Lower leg skin (tissue), 4 donors: ENCODE measurements at places on chromosomes 11 and 22. TPM values are rescaled to one million over a fixed set of nuclear protein-coding genes. Genes with fewer than 3 reads are reported as not detected.

GRCh38 chr11:46676436-46677158 lies 23.8 kb downstream of the ARHGAP1 start:
- no peak for DNase-seq

DNA sequence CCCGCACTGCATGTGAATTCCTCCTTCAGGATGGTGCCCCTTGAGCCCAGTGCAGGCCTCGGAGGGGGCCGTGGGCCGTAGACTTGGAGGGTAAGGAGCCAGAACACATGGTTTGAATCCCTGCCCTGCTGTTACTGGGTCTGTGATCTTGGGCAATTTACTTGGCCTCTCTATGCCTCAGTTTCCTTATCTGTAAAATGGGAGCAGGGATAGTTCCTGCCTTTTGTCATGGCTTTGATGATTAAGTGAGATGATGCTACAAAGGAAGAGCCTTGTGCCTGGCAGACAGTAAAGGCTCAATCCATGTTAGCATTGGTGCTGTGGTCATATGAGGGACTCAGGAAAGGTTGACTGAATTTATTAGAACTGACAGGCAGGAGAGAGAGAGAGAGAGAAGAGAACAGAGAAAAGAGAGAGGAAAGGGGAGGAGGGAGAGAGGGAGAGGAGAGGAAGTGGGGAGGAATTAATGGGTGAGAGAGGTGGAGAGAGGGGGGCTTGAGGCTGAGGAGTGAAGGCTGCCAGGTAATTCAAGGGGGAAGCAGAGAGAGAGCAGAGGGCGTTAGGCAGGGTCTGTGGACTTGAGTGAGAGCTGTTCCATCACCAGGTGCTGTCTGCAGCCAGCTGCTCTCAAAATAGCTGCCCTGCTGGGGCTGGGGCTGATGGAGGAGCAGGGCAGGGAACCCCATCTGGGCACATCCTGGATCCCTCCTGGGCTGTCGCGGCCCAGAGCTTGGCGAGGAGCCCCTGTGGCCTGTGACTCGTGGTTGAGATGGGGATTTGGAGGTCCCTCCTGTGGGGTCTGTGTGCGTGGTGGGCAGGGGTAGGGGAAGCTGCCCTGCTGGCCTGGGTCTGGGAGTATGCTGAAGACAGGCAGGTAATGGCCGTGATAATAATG lies 44.1 kb downstream of the MCM5 start:
- no peak for DNase-seq

GRCh38 chr11:9575260-9576240 lies 2.1 kb downstream of the WEE1 start:
- peak; percentile 71 for DNase-seq

Gene ASCC2
- 42.4 TPM for total RNA-seq
